Stimulated activated CD8-positive, alpha-beta memory T cell treated with anti-CD3 and anti-CD28 coated beads, Interleukin-2, amount 100 ng/mL, for 48 hours (primary cell): ENCODE measurements at places on chromosomes 1 and 21.

GRCh38 chr1:200153277-200154055 lies 126.0 kb downstream of the NR5A2 start:
- peak; percentile 7 for DNase-seq

DNA sequence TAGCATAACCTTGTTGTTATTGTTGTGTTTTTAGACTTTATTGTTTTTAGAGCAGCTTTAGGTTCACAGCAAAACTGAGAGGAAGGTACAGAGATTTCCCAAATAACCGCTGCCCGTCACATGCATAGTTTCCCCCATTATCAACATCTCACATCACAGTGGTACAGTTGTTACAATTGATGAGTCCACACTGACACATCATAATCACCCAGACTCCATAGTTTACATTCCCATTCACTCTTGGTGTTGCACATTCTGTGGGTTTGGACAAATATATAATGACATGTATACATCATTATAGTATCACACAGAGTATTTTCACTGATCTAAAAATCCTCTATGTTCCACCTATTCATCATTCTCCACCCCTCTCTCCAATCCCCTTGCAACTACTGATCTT lies 25.9 kb upstream of the TOR3A start:
- DNase-seq: no peak

GRCh38 chr1:21524686-21525339 lies 15.6 kb downstream of the ALPL start:
- no peak for DNase-seq

DNA sequence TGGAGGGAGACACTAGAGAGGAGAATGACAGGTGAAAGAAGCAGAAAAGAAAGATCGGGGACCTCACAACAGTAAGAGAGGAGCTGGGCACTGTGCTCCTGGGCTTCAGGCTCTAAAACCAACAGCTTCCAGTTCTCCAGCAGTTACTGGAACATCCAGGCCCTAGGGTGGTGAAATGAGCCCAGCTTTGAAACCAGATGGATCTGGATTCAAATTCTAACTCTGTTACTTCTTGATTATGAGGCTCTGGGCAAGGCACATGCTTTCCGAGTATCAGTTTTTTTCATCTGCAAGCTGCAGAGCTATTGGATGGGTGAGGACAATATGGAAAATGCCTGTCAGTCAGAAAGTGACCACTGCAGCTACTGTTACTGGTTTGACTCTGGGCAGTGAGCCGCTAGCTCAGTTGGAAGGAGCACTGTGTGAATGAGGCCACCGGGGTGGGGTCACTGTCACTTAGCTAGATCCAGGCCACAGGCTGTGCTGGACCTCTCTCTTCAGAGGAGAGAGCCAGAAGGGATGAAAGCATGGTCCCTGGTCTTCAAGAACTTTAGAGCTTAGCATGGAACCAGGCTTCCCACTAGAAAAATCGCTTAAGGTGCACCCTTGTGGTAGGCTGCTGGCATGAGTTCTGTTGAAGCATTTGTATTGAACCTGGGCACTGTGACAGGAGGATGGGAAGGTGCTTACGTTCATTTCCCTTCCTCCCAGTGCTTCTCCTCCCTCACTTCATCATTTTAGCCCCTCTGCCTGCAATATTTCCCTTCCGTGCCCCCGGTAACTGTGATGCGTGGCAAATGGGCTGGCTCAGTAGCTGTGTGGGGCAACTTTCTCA lies 12.2 kb downstream of the PLEKHO1 start:
- no peak for DNase-seq

DNA sequence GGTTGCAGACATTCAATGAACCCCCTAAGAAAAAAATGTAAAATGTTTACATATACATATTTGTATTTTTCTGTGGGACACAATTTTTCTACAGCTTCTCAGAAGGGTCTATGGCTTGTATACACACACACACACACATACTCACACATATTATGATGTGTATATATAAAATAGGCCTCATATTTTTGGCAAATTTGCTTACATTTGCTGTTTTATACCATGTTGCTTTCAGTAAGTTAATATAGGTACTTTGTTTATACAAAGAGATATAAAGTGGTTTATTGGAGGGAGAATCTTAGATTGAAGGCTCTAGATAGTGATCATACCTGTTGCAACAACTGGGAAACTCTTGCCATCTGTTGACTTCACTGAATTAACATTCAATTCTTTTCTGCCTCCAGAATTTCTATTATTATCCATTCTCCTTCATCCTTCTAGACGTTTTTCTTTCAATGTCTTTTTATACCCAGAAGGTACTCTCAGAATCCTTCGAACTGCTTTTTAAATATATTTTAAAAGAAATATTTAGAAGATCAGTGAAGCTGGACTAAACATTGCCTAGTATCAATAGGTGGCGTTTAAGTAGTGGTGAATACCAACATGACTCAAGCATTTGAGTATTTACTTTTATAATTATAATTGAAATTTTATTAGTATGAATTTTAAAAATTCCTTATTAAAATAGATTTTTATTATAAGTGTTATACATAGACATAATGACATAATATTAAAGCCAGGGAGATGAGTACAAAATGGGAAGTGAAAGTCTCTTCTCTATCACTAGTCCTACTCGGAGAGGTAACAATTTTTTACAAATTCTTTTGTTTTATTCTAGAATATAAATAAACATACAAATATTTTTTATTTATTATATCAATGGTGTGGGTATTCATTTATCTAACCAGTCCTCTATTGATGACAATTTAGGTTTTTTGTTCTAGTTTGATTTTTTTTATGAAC lies 10.2 kb downstream of the CD55 start:
- DNase-seq: no peak

- no peak for DNase-seq
These were observed 141.3 kb downstream of the SPATA46 start for GRCh38 chr1:162235241-162235800.

- no peak for DNase-seq
These were observed 165.6 kb upstream of the POGK start for GRCh38 chr1:166673722-166674121.

DNA sequence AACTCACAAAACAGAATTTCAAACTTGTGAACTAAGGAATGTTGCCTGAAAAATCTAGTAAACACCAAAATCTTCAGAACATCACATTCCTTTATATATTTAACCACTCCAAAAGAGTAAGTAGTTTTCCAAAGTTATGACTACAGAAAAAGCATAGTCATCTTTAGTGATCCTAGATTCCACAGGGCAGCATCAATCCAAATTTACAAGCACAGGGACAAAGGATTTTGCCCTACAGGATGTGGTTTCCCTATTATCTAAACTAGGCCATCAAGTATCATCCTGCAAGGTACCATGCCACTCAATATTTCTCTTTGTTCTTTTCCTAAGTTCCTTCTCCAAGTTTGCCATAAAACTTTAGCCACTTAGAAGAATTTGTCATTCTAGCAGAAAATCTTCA lies 33.0 kb downstream of the COP1 start:
- no peak for DNase-seq
